ENCODE measurements at places on chromosomes 5 and 9. TPM values are rescaled to one million over a fixed set of nuclear protein-coding genes. Genes with fewer than 3 reads are reported as not detected.
A peak's percentile ranks its signal among the peaks of the same experiment; 100 is the strongest.

DNA sequence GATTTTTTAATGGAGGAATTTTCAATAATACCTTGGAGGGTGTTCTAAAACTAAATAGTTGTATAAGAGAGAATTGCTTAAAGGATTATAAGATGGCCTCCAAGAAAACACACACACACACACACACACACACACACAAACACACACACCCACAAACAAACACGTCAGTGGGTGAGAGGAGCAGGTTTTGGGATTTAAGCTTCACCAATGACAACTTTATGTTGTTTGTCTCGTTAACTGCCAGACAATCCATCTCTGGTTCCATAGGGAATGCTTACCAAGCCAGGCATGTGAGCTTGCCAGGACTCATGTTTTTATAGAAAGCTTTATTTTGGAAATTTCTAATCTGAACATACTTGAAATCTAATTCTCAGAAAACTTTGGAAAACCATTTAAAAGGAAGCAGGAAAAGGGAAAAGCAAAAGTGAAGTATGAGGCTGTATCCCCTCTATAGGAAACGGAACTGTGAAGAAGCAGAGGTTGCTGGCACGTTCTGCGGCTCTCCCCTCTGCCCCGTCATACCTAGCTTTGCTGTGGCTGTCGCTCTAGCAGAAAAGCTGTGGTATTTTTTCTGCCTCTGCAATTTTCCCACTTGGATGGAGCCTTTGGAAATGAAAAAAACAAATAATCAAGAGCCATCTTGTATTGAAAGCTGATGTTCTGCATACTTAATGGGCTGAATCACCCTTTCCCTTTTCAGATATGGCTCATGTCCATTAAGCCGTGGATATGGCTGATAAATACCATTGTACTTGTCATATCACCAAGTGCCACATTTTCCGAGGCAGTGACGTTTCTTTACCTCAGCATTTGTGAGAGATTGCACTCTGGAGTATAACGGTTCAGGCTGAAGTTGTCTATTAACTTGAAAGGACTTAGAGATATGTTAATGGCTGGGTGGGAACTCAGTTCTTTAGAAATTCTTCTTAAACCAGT is 112.7 kb downstream of the NTRK2 start:
- no peak for DNase-seq

The MAN1B1 gene
- 62.1 TPM for polyA plus RNA-seq

DNA sequence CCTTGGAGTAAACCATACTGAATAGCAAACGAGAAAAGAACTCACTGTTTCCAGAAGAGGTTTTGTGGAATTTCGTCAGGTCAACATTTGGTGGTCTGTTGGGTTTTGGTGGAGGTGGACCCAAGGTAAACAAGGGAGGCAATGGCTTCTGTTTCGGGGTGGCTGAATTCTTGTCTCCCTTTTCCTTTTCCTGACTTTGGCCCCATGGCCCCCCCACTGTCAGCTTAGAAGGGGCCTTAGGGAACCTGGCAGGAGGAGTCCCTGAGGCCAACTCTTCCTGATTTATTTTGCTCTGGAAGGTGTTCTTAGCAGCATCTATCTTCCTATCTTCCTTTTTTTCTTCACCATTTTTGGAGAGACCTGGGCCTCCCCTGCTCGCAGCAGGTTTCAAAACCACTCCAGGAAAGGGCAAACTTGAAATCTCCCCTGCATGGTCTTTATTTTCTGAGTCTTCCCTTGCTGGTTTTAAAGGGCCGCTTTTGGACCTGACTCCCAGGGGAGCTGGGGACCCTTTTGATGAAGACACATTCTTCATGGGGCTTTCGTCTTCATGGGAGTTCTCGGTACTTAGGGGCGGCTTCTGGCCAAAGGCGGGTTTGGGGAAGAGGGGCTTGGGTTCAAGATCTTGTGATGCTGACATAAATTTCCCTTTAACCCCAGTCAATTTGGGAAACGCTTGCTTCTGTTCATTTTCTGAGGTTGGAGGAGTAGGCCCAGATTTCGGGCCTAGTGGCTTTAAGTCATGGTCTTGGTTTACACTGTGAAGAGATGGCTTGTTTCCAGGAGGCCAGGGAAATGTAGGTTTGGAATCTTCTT is 17.4 kb downstream of the FYB1 start:
- no peak for DNase-seq

The IL3 gene
- not detected for polyA plus RNA-seq

GRCh38 chr5:8805653-8806052 is 740.2 kb downstream of the SEMA5A start:
- no peak for DNase-seq

GRCh38 chr9:137639303-137640051 is 20.7 kb downstream of the EHMT1 start:
- DNase-seq = no peak

DNA sequence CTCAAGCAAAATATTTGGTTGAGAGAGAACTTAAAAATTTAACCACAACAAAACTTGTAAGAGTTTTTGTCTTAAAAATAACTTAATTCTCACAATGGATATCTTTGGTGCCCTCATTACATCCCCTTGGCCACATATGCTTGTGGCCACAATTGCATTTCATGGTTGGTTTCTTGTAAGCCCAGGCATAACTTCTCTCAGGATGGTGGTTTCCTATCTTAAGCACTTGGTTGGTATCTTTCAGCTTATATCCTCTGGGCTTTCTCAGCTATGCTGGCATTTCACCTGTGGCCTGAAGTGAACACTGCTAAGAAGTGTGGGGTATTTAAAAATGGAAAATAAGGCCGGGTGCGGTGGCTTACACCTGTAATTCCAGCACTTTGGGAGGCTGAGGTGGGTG is 212.4 kb upstream of the MEF2C start:
- DNase-seq = no peak

- DNase-seq = no peak
These were observed 218.3 kb downstream of the FBXO4 start for GRCh38 chr5:42143361-42143760.

GRCh38 chr5:158699298-158699880 is 400.3 kb downstream of the EBF1 start:
- DNase-seq = no peak

The PCAT7 gene
- polyA plus RNA-seq = 0.33 TPM

DNA sequence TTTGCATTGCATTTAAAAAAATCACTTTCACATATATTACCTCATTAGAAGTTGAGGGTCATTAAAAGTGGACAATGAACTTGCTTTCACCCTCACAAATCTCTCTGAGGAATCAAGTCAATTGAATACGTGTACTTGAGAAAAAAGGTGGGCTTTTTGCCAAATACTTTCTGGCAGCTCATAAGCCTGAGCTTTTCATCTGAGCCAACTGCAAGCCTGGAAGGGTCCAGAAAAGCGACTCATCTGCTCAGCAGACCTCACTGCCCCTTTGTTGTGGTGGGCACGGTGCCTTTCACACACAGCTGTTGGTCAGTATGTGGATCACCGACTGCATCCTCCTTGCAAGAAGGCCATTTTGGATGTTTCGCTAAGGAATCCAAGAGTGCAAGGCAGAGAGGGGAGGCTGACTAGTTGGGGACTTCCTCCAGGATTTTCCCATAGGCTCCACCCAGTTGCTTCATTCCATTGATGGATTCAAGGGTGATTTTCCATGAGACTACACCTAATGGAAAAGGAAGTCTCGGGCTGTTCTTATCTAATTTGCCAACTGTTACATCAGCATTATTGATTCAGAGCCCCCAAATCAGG is 564.7 kb downstream of the PDE4D start:
- peak; percentile 41 for DNase-seq

- DNase-seq = no peak
These were observed 112.8 kb upstream of the EFNA5 start for GRCh38 chr5:107783551-107783950.

The CYLC2 gene
- polyA plus RNA-seq = not detected

DNA sequence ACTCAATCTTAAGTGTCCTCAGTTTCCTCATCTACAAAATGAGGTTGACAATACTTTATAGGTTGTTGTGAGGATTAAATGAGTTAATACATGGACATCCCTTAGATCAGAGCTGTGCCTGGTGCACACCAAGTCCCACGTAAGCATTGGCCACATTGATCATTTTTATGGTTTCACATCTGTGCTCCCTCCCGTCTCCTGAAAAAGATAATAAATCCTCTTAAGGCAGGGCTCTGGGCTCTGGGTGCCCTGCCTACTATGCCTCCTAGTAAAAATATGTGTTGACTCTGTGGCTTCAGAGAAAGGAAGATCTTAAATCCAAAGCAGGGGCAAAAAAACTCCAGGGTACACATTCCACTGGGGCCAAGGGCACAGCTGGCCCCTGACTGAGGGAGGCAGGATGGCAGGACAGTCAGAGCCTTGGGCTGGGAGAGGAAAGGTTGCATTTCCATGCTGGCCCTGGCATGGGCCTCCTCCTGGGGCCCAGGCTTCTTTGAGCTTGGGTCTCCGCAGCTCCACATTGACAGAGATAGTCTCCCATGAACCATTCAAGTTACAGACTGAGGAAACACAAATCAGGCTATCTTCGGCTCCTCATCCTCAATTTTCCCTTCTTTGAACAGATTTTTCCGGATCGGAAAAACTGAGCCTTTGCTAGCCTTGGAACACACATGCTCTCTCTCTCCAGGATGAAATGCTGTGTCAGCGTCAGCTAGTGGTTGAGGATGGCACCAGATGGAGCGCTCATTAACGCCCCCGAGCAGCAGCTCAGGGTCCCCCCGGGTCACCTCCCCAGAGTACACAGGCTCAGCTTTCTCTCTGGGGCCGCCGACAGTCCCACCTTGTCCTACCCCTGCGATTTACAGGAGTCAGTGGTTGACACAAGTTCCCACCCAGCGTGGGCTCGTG is 22.4 kb upstream of the KIF12 start:
- no peak for DNase-seq

GRCh38 chr5:167812871-167813270 is 478.6 kb upstream of the WWC1 start:
- no peak for DNase-seq

DNA sequence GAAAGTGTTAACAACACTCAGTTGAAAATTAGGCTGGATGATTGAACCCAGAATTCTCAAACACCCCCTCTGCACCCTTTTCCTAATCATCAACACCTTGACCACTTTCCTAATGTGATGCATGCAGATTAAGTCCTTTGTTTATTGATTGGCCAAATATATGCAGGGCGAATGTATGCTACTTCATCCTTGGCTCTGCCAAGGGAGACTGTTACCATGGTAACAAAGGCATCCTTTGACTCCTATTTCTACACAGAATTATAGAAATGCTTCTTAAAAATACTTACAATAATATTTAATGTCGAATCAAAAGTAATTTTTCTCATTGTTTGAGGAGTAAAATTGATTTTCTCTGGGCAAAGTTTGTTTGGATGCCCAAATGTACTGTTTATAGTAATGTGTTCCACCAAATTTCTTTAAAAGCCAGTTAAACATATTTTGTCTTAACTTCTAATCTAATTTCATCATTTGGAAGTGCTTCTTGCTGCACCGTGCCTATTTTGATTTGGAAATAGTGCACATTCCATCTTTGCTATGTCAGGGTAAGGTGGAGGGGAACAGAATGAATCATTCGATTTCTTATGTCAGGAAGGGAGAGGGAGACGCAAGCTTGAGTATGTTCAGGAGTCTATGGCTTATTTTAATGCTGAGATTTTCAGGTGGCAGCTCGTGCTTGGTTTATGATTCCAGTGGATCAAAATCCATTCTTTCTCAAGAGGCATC is 1384.3 kb upstream of the WWC1 start:
- DNase-seq = no peak

- DNase-seq = no peak
These were observed 207.9 kb upstream of the CD180 start for GRCh38 chr5:67404256-67405100.

- no peak for DNase-seq
These were observed 41.4 kb upstream of the F2R start for GRCh38 chr5:76674330-76675066.

DNA sequence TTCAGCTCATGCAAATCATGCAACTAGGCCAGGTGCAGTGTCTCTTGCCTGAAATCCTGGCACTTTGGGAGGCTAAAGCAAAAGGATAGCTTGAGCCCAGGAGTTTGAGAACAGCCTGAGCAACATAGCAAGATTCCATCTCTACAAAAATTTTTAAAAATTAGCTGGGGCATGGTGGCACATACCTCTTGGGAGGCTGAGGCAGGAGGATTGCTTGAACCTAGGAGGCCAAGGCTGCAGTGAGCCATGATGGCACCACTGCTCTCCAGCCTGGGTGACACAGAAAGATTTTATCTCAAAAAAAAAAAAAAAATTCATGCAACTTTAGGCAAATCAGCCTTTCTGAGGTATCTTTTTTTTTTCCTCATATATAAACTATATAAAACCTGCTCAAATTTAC is 35.6 kb upstream of the CCNB1 start:
- DNase-seq = no peak

GRCh38 chr5:174491761-174492350 is 232.5 kb upstream of the MSX2 start:
- no peak for DNase-seq

- DNase-seq = no peak
These were observed 51.6 kb upstream of the TAS2R1 start for GRCh38 chr5:9681706-9682105.

The PTPA gene
- 135 TPM for polyA plus RNA-seq

DNA sequence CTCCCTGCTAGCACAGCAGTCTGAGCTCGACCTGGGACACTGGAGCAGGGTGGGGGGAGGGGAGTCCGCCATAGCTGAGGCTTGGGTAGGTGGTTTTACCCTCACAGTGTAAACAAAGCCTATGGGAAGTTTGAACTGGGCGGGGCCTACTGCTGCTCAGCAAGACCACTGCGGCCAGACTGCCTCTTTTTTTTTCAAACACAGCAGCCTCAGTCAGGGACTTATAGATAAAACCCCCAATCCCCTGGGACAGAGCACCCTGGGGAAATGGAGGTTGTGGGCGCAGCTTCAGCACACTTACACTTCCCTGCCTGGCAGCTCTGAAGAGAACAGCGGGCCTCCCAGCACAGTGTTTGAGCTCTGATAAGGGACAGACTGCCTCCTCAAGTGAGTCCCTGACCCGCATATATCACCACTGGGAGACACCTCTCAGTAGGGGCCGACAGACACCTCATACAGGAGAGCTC is 151.1 kb upstream of the APC start:
- DNase-seq = no peak

DNA sequence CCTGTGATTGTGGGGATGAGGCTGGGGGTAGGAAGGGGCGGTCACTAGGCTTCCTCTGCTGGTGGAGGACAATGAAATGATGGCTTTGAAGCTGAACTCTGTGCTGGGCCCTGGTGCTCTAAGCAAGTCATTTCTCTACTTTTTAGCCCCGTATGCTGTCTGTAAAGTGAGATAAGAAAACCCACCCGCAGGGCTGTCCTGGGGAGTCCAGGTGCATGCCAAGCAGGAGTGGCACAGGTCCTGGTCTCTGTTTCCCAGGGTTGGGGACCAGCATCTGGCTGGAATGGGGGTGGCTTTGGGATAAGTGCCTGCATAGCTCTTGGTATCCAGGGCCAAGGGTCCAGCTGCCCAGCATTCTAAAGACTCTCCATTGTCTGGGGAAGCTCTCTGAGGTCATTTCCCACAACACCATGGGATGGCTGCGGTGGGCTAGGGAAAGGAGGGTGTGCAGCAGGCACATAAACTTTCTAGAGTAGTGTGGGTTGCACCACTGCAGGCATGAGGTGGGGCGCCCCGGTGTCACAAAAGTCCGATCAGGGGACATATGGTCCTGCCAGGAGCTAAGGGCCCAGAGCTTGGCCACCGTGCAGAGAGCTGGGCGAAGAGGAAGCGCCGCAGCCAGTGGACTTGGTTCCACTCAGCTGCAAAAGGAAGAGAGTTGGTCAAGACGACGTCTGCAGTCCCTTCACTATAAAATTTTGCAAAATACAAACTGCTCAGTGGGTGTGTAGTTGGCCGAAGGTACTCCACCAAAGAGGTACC is 25.6 kb upstream of the GTF3C5 start:
- DNase-seq = no peak

The KIF20A gene
- polyA plus RNA-seq = 53.9 TPM

GRCh38 chr9:77370064-77370463 is 192.7 kb downstream of the VPS13A start:
- DNase-seq = no peak

The TPPP gene
- 8.4 TPM for polyA plus RNA-seq

The HBEGF gene
- polyA plus RNA-seq = 13.3 TPM

- no peak for DNase-seq
These were observed 93.0 kb downstream of the TEK start for GRCh38 chr9:27202056-27202455.

Measured in renal cortex interstitium (tissue), 15 donors.